Mammary epithelial cell (primary cell): ENCODE measurements at places on chromosomes 11 and 22. TPM values are rescaled to one million over a fixed set of nuclear protein-coding genes. Genes with fewer than 3 reads are reported as not detected.
A peak's percentile ranks its signal among the peaks of the same experiment; 100 is the strongest.

Gene AQP11
- polyA plus RNA-seq: 0.11 TPM

Gene CABP4
- 0.52 TPM for polyA plus RNA-seq

Gene KCNQ1OT1
- polyA plus RNA-seq: 0.01 TPM

Gene PKDREJ
- not detected for polyA plus RNA-seq

Gene OPCML
- 0.36 TPM for polyA plus RNA-seq

DNA sequence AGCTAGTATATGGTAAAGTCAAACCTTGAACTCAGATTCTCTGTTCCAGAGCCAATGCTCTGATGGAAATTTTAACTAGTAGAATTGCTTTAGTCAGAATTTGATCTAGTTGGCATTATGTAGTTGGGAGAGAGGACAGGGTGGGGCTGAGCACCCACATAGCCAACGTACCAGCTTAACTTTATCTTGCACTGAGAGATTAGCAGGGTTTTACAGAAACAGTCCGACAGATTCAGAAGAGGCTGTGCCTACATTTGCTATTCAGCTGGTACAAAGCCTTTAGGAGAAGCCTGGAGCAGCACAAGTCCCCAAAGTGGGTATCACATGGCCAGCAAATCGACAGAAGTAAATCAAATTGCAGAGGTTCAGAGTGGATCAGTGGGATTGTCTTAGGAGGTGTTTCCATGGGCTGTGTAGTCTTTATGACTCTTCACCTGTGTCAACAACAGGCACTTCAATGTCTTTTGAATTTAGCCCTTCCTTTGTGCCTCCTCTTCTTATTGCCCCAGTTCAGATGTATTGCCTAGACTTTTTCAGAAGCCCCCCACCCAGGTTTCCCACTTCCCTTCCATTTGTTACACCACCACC lies 7.3 kb upstream of the CSRP3 start:
- DNase-seq: no peak

DNA sequence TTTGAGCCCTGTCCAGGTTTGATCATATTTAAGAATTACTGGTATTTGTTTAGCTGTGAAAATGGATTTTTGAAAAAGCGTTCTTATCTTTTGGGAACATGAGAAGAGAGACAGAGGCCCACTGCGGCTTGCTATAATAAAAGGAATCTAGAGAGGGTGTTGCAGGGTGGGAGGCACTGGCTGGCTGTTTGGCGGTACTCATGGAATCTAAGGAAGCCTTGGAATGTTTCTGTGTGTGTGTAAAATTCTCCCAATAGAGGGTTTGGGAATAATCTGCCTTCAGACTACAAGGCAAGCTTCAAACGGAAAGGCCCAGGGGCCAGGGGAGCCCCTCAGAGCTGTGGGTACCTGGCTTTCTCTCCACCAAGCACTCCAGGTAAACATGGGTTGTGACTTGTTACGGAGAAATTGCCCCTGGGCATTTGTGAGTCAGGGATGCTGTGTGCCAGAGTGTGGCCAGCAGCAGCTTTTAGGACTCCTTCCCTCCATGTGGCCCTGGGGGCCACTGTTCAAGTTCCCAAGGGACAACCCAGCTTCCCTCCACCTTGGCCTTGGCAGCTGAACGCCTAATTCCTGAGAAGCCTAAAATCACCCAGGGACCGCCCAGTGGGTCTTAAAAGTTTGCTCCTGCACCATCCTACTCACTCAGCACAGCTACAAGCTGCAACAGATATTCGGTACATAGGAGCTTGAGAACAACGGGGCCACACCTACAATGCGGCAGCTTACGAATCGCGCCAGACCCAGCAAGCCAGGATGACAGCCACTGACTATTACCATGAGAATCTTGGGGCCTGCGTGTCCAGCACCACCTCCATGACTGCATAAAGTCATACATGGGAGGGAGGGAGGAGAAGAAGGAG lies 14.1 kb upstream of the SYT8 start:
- peak; percentile 96 for DNase-seq

DNA sequence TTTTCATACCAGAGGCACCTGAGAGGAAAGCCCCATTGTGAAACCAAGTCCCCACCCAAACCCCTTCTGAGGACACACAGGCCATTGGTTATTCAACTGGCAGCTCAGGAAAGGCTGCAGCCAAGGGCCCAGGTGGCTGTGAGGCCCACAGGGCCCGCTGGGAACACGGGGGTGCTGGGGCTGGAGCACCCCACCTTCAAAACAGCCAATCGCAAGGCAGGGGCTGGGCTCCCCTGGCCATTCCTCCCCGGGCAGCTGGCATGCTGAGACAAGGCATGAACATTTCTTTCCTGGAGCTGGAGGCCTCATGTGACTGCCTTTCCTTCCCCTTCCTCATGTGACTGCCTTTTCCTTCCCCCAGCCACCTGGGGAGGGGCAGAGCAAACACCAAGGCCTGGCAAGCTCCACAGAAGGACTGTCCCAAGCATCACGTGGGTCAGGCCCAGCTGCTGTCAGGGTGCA lies 76.9 kb downstream of the PIWIL3 start:
- no peak for DNase-seq

DNA sequence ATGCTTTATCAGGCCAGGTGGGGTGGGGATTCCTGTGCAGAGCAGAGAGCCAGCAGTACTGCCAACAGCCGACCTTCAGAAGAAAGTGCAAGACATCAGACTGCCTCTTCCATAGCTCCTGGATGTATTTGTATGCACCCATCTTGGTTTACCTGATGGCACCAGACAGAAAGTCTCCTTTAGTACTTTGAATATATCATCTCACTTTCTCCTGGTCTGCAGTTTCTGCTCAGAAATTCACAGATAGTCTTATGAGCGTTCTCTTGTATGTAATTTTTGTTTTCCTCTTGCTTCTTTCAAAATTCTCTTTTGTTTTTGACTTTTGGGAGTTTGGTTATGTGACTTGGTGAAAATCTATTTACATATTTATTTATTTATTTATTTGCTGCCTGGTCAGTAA lies 446.4 kb upstream of the CADM1 start:
- no peak for DNase-seq

DNA sequence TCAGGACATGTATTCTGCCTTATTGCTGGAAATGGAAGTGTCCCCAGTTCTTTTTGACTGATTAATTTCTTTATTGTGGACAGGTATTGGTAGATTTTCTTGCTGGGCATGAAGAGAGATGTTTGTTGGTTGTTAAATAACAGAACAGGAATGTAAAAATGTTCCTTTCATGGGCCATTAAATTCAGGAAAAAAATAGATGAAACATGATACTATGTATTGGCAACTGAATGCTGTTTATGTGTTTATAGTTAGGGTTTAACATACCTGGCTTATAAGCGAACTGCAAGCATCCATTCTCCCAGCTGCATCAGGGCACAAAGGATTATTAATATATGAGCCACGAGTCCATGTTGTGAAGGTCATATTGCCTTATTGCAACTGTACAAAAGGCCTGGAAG lies 368.5 kb downstream of the NELL1 start:
- no peak for DNase-seq

DNA sequence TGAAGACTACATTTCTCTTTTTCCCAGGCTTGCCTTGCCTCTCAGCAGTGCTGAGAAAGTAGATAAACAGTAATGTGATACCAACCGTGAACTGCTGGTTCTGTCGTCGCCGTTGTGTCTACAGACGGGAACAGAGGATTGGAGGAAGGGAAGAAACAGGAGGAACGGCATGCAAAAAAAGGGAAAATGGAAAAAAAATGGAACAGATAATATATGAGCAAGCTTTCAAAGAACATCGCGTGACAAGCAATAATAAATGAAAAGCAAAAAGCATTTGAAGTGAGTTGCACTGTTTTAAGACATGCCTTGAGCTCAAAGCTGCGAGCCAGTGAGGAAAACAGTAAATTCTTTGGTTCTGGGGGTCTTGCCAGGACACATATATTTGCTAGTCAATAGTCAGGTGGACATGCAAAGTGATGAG lies 305.9 kb downstream of the CADM1 start:
- DNase-seq: no peak

- DNase-seq: peak; percentile 6
Measured at GRCh38 chr11:131408025-131408640, 37.7 kb downstream of the NTM start.

DNA sequence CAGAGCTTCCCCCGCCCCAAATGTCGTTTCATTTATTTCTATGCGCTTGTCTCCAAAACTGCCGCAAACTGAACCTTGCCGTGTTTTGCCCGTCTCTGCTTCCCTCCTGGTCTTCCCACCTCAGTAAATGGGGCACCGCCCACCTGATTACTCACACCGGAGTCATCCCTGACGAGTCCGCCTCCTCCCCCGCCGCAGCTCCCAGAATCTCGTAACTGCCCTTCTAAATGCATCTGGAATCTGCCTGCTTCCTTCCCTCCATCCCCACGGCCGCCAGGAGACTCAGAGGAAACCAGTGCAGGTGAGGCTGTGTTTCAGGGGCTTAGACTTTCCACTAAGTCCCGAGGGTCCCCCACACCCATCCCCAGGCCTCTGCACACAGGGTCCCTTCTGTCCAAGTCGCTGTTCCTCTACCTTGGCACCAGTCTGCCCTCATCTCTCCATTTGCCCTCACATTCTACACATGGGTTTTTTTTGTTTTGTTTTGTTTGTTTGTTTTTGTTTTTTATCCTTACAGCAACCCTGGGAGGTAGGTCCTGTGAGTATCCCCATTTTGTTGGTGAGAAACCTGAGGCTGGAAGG lies 62.6 kb upstream of the PHF21B start:
- DNase-seq: peak; percentile 88

DNA sequence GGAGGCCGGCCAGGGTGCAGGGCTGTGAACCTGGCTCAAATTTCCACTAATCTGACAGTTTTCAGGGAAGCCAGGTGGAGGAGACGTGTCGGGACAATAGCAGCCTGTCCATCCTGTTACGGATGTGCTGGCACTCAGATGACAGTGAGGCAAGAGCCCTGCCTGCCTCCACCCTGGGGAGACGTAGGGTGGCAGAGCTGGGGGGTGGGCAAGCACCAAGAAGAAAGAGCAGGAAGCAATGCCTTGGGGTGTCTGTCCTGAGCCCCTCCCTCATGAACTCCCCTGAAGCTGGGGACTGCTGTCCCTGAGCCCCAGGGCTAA lies 10.0 kb upstream of the TRIM29 start:
- no peak for DNase-seq

DNA sequence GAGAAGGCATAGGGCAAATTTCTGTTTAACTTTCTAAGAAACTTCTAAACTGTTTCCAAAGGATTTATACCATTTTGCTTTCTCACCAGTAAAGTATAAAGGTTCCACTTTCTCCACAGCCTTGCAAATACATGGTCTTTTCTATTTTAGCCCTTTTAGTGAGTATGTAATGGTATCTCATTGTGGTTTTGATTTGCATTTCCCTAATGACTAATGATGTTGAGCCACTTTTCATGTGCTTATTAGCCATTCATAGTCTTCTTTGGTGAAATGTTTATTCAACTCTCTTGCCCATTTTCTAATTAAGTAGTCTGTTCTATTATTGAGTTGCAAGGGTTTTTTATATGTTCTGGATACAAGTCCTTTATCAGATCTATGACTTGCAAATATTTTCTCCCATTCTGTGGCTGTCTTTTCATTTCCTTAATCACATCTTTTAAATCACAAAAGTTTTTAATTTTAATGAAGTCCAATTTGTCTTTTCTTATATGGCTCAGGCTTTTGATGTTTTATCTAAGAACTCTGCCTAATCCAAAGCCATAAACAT lies 83.8 kb upstream of the KCNQ1OT1 start:
- peak; percentile 9 for DNase-seq

GRCh38 chr22:31583861-31584485 lies 78.0 kb downstream of the PISD start:
- no peak for DNase-seq

GRCh38 chr22:40121461-40121860 lies 56.3 kb upstream of the TNRC6B start:
- DNase-seq: no peak

DNA sequence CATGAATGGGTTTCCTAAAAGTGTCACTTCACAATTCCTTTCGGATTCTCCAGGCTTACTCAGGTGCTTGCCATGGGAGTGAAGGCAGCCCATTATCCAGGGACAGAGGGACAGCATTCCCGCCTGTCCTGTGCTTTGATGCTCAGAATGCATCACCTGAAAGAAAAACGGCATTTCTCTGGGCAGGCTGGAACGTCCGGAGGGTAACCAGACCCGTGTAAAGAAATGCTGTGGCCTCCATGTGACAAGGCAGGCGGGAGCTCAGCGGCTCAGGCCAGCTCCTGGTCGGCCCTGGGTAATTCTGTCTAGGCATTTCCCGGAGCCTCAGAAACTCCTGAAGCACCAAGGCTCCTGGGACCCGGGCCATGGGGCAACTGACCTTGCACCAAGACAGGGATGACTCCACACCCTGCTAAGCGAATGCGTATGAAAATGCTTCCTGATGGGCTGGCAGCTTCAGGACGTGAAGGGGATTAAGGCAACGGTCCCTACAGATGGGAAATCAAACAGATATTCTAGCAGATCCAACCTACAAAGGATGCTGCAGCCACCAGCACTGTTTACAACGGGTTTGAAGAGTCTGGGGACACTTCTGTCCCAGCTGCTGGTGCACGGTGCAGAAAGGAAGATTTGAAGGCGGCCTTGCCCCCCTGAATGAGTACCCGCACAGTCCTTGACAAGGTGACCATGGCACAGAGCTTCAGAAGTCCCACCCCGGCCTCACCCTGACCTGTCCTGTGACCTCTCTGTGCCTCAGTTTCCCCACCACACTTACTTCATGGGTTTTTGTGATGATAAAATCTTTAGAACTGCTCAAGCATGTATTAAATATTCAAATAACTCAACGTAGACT lies 13.6 kb upstream of the FGF3 start:
- no peak for DNase-seq

DNA sequence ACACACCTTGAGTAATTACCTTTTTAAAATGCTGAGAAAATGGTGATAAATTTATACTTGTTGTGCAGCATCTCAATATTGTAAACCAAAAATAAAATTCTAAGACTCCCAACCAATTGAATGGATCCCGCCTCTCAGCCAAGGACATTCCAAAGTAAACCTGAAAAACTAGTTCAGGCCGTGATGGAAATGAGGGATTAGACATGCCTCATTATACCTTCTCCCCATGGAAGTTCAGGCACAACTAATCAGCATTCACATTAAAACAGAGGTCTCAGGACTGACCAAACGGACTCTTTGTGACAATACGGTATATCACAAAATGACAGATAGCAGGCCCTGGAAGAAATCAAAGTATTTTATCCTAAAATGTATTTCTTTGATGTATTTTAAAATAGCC lies 907.4 kb upstream of the RAG2 start:
- DNase-seq: peak; percentile 62

DNA sequence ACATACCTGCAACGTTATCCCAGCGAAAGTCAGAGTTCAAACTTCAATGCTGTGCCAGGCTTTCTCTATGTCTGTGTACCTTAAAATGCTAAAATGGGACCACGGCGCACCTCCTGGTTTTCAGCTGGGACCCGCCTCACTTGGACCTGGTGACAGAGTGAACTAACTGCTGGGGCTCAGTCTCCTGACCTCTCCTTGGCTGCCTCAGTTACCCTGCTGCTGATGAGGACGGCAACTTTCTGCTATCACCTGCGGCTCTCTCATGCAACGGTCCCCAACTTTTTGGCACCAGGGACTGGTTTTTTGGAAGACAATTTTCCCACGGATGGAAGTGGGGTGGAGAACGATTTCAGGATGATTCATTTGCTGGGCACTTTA lies 402.8 kb downstream of the BRD1 start:
- DNase-seq: no peak

- DNase-seq: peak; percentile 20
Measured at GRCh38 chr11:122367809-122368231, 251.8 kb upstream of the BLID start.

- DNase-seq: no peak
Measured at GRCh38 chr11:58786693-58787092, 55.0 kb upstream of the GLYAT start.

- no peak for DNase-seq
Measured at GRCh38 chr22:30859714-30860095, 108.9 kb downstream of the MORC2 start.

- no peak for DNase-seq
Measured at GRCh38 chr22:50269573-50269969, 609 bp downstream of the MAPK11 start.

- DNase-seq: no peak
Measured at GRCh38 chr11:83648610-83649527, 362.7 kb upstream of the CCDC90B start.
